CD4-positive, alpha-beta T cell treated with Interleukin-1 beta for 1 hour (primary cell): ENCODE measurements at places on chromosomes 11 and 22.

GRCh38 chr11:59302991-59303390 lies 55.7 kb upstream of the OR5AN1 start:
- no peak for DNase-seq

DNA sequence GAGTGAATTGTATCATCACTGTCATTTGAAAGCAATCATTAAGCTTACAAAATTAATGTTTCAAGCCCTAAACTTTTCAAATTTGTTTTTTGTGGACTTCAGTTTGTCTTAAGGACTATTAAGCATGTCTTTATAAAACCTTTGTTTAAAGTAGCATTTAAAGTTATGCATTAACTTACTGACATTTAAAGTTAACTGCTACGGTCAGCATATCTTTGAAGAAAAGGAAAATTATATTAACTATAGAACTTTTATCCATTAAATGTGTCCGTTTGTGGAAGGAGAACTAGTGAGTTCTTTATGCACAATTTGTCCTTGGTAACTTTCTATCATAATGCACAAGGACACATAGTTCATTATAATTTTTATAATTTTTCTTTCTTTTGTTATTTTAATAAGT lies 103.4 kb downstream of the FANCF start:
- DNase-seq: no peak

DNA sequence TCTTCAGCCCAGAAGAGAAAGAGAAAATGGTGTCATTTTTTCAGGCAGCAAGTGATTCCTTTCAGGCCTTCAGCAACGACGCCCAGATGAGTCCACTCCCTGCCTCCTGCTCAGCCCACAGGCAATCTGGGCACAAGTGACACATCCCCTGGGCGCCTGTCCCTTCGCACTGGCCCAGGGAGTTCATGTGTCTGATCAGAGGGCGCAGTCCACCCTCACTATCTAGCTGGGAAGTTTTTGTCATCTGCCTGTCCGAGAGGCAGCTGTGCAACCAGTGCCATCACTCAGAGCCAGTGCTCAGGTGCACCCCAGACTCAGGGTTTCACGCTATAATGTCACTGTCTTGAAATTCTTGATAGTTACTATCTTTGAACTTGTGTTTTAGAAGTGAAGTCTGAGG lies 1.4 kb upstream of the KCNQ1OT1 start:
- no peak for DNase-seq

DNA sequence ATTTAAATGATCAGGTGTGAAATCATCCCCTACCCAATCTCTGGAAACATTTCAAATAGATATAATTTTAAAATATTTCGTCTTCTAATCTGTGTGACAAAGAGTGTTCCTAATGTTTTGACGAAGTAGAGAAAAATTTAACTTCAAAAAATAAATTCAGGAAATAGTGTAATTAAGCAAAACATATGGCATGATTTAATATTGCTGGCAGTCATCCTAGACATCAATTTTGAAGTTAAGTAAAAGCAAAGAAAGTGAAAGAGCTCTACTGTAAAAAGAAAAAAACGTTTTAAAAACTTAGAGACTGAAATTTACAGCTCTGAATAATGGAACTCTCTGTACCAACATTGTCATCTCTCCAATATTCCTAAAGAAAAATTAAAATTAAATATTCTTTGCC lies 1062.3 kb downstream of the LRRC4C start:
- DNase-seq: no peak

GRCh38 chr22:33823552-33823951 lies 96.7 kb downstream of the LARGE1 start:
- DNase-seq: no peak

- DNase-seq: no peak
Measured at GRCh38 chr11:78429209-78429608, 11.6 kb upstream of the GAB2 start.

GRCh38 chr11:10793470-10794255 lies 15.1 kb downstream of the EIF4G2 start:
- DNase-seq: no peak

DNA sequence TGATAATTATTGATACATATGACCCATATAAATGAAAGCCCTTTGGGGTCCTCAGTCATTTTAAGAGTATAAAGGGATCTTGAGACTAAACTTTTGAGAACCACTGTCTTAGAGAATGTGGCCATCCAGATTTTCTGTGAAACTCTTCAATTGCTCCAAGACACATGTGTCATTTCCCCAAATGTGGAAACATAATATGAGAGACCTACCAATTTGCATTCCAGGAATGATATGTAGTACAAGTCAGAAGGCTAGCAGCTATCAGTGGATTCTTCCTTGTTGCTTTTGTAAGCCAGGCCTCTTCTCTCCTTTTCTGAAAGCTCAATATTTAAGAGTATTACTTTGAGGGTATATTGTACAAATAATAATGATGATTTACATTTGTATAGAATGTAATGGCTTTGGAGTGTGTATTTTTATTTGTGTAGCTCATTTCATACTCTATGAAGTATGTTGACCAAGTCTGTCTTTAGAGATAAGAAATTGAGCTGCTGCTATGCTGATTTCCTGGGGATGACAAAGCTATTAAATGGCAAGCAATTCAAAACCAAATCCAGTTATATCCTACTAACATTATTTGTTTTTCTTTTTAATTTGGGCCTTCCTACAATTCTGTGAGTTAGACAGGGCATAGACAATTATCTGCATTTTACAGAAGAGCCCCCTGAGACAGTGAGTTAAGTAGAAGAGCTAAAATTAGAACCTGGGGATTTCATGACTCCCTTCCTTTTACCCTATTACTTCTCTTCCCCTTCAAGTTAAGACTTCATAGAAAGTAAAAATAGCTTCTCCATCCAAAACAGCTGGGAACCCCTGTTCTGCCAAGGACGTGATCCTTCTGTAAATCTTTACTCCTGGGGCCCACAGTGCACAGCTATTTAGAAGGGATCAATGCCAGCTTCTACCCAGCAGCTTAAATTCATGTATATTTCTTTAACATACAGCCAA lies 131.9 kb downstream of the WNT11 start:
- no peak for DNase-seq

- DNase-seq: peak; percentile 80
Measured at GRCh38 chr22:23696326-23696851, 5.6 kb downstream of the RGL4 start.

DNA sequence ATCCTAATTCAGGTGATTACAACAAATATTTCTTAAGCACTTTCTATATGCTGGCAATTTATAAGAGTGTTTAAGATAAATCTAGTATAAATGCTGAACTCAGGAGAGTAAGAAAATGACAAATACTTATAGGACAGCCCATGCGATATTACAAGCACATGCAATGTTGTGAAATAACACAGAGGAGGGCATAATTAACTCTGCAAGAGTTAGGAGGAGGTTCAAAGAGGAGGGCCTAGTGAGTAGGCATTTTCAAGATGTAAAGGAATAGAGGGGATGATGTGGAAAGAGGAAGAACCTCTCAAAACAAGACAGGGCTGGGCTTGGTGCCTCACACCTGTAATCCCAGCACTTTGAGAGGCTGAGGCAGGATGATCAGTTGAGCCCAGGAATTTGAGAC lies 37.1 kb upstream of the IL17RA start:
- no peak for DNase-seq

GRCh38 chr11:28110108-28110820 lies 2.1 kb downstream of the METTL15 start:
- peak; percentile 69 for DNase-seq

DNA sequence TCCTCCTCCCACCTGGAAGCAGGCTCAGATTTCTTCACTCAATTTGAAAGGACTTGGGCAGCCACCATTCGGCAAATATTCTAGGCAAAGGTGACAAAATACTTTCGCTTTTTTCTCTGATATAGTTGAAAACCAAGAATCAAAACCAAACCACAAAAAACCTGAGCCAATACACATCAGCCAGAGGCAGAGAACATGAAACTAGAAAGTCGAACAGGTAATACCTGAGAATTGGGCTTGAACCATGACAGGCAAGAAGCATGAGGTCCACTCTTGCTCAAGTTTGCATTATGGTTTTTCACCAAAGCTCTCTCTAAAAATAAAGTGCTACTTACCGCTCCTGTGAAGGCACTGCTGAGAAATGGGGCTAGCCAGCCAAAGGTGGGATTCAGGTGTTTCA lies 26.2 kb upstream of the LDLRAD3 start:
- no peak for DNase-seq

DNA sequence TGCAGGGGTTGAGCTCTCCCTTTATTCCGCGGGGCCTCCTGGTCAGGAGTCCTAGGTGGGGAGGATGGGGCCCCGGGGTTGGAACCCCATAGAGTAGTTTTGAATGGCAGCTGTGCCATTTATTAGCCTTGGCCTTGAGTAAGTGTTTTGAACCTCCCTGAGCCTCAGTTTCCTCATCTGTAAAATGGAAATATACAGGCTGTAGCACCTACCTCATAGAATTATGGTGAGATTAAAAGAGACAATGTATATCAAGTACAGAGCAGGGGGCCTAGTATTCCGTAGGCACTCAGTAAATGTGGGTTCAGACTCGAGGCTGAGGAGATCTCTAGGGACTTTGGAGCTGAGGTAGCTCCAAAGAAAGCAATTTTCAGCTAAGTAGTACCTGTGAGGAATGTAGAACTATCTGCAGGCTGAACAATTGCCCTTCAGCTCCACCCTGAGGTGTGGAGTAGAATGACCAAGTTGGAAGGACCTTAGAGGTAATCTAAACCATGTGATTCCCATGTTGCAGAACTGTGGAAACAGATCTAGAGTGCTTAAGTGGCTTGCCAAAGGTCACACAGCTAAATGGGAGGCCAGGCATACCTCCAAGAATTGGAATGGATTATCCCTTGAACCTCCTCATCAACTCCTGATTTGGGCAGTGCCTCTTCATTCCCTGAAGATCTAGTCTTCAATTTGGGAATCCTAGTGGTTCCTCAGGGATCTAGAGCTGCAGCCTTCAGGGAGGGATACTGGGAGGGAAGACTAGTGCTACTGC lies 682 bp downstream of the PGAP2 start:
- peak; percentile 69 for DNase-seq

DNA sequence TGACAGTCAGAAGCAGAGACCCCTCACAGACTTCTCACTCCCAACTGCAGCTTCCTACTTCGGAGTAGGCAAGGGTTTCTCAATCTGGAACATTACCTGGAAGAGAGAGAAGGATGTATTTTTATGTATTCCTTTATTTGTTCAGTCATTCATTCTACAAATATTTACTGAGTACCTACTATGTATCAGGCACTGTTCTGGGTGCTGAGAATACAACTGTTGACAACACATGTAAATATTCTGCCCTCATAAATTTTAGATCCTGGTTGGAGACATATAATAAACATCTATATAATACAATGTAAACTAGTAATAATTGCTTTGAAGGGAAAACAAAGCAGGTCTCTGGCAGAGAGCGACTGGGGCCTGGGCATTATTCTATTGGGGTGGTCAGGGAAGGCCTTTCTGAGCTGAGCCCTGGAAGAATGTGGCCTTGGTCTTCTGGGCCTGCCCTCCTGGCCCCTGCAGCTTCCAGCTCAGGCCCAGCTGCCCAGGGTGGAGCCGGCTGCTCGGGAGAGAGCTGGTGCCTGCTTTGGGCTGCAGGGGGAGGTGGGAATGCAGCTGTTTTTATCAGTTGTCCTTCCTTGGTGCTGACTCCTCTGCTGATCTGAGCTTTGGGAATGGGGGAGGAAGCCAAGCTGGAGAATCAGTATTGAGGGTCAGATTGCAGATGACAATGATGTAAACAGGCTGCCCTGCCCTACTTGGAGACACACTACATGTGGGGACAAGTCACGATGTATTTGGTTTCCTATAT lies 46.8 kb downstream of the PKNOX2 start:
- no peak for DNase-seq

- DNase-seq: no peak
Measured at GRCh38 chr11:64570341-64570740, 20.7 kb upstream of the SLC22A12 start.

DNA sequence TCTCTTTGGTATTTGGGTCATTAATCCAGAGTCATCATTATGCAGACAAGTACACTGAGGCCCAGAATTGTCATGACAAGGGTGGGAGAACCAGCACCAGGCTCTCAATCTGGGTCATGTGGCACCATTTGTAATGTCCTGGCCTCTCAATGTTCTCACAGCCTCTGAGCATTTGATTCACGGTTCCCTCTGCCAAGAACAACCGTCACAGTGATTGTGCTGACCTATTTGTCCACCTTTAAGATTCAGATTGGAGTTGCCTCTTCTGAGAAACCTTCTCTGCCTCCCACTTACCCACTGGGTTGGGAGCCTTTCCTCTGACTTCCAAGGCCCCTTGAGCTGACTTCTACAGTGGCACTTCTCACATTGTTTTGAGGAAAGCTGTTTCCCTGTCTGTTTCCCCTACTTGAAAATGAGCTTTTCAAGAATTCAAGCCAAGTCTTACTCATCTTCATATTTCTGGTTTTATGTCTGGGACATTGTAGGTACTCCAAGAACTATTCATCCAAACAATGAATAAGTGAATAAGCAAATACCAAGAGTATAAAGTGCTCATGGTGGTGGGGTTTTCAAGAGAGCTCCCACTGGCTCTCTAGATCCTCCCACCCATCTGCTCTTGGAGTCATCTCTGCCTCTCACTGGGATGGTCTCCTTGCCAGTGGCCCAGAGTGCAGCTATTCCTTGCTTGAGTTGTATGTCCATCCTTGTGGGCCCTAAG lies 126.4 kb upstream of the E2F8 start:
- no peak for DNase-seq

GRCh38 chr11:86668929-86669328 lies 3.5 kb downstream of the ME3 start:
- DNase-seq: no peak

DNA sequence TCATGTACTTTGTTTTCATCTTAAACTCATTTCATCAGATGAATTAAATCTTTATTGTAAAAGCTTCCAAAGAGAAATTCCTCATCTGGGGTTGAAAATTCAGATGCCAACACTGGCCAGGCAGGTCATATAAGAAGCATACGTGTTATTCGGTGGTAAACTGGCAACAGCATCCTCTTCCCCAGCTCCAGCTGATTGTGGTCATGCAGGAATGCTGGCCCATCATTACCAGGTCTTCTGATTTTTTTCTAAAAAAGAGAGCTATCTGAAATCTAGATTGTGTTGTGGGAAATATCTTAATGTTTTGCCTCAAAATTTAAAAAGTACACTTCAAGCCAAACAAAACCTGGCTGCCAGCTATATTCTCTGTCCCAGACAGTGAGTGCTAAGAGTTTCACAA lies 53.6 kb downstream of the ARFGAP2 start:
- DNase-seq: no peak

GRCh38 chr22:42281284-42281683 lies 10.8 kb upstream of the TCF20 start:
- DNase-seq: no peak

GRCh38 chr22:23063539-23064380 lies 6.6 kb upstream of the GNAZ start:
- no peak for DNase-seq

- DNase-seq: no peak
Measured at GRCh38 chr11:115741376-115742107, 237.3 kb upstream of the CADM1 start.

GRCh38 chr22:36999463-36999862 lies 19.8 kb downstream of the TST start:
- DNase-seq: no peak
